KBM-7 (cell line): ENCODE measurements at places on chromosomes 2 and 18.
A peak's percentile ranks its signal among the peaks of the same experiment; 100 is the strongest.

GRCh38 chr2:224181534-224182155 is 142.6 kb upstream of the SERPINE2 start:
- no peak for DNase-seq

- DNase-seq, result no peak
These were observed 457.3 kb downstream of the XIRP2 start for GRCh38 chr2:167345559-167345958.

DNA sequence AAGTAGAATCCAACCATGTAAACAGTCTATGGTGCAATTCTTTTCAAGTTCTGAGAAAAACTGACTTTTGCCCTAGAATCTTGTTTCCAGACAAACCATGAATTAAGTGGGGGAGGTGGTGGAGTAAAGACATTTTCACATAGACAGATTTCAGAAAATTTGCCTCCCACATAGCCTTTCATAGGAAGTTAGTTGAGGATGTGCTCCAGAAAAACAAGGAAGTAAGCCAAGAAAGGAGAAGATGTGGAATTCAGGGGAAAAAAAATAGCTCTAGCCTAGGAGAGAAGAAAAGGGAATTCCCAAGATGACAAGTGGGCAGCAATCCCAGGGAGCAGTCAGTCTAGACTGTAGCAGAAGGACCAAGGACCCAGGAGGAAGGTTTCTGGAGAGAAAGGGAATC is 17.4 kb downstream of the RUFY4 start:
- DNase-seq, result no peak

DNA sequence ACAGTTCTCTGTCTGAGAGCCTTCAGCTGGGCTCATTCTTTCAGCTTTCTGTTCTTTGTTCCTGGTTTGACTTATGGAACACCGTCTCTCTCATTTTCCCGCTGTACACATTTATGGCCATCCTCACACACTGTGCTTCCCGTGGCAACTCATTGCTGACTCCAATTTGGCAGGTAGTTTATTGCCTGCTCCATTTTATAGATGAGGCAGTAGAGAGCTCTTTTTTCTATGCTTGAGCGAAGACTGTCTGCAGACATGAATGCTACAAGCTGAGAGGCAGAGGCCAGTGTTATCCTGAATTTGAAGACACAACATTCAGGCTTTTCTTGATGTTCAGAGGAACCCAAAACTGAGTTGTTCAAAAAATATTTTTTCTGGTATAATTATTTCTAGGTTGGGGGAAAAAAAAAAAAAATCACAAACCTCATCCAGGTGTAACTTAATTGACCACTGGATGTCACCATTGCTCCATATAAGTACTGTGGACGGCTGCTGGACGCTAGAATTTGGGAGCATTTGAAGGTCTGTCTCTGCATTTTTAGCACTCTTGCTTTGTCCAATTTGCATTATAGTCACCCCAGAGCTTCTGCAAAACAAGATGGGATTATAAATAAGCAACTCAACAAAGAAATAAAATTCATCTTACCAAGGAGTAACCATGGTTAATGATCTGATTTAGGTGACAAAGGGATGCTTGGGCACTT is 83.5 kb downstream of the HRH4 start:
- peak; percentile 51 for DNase-seq
